ENCODE measurements at places on chromosomes 7 and 10.

DNA sequence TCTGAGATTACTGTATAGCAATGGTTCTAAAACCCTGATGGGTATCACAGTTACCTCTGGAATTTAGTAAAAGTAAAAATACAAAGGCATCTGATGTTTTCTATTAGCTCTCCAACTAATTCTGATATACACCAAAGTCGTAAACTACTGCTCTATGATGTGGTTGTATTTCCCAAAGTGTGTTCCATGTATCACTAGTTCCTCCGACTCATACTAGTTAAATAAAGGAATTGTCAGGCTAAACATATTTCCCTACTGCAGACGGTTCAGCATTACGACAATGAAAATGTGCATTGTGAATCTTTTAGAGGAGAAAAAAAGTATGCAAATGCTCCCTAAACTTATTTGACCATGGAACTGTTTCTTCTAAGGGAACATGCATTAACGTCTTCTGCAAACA lies 38.9 kb downstream of the ZNF365 start:
- DNase-seq = no peak

GRCh38 chr10:43117031-43117776 lies 21.0 kb upstream of the CSGALNACT2 start:
- DNase-seq = no peak

DNA sequence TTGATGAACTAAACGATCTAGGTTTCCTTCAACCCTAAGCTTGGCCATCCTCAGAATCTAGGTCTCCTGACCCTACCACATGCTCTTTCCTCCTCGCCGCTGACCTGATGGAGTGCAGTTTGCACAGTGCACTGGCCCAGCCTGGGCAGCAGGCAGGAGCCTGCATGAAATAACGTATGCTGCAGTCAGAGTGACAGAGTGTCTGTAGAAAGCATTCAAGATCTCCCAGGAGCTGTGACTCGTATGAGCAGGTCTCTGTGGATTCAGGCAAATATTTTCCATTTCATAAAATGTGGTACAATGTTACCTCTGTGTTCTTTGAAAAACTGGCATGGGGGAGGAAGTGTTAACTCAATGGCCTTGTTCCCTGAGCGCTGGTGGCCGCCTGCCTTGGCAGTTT lies 441.8 kb downstream of the RPS24 start:
- DNase-seq = no peak

GRCh38 chr7:22444181-22444971 lies 55.6 kb downstream of the STEAP1B start:
- no peak for DNase-seq

DNA sequence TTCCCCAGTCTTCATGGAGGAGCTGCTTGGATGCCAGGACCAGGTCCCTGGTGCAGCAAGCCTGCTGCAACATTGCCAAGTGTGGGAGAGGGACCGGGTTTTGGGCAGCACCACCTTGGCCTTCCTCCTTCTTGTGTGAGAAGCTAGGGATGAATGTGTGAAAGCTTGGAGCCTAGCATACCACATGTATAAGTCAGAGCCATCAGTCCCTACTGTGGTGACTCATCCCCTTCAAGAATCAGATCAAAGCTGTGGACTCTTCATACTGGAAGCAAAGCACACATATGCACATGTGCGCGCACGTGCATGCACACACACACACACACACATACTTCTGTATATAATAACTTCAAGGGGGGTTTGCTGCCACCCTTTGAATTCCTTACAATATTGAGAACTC lies 527.8 kb downstream of the LRMDA start:
- DNase-seq = no peak

DNA sequence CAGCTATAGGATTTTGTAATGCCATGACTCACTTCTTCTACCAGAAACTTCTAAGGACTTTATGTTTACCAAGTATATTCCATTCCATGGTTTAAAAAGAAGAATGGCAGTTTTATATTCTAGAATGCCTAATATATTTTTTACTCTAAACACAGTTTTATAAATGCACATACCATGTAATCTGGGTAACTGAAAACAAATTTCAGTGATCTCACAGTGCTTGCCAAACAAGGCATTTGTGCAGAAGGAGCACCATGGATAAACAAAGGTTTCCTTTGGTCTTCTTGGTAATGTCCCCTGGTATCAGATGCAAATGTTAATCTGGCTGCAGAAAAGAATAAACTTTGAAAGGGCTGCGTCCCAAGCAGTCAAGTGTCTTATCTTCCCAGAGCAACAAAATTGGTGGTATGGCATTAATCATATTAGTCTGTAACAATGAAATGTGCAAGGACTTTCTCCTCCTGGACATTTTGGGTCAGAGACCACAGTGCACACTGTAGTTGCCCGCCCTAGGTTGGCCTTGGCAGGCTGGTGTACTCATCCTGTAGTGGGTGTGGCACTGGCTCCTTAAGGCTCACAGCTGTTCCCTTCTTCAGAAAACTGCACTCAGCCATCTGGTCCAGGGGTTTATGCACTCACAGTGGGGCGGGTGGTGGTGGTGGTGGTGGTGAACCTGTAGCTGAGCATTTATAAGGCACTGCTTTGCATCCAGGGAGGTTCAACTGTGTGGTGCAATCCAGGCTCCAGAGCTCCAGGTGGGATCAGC lies 56.7 kb downstream of the LAMB4 start:
- no peak for DNase-seq

- no peak for DNase-seq
These were observed 217.9 kb downstream of the ADARB2 start for GRCh38 chr10:1519391-1519790.

- DNase-seq = no peak
These were observed 13.9 kb downstream of the FKBP6 start for GRCh38 chr7:73341877-73342276.

DNA sequence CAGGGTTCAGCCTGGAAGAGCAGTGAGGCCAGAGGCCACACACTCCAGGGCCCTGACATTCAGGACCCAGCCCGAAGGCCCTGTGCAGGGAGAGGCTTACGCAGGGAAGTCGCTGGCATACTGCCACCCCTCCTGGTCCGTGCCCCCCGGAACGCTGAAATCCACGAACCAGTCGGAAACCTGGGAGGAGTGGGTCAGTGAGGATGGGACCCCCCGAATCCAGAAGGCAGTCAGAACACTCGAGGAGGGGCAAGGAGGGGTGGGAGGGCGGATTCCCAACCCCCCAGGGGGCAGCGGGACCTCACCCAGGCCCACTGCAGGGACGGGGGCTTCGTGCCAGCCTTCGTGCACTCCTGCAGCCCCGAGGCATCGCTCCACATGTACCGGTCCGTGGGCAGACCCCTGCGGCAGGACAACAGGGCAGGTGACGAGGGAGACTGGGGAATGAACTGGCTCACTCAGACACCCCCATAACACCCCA lies 13.5 kb downstream of the BHLHA15 start:
- DNase-seq = no peak

- no peak for DNase-seq
These were observed 12.7 kb downstream of the RAB19 start for GRCh38 chr7:140416560-140416959.

GRCh38 chr10:1420661-1421362 lies 316.5 kb downstream of the ADARB2 start:
- no peak for DNase-seq

DNA sequence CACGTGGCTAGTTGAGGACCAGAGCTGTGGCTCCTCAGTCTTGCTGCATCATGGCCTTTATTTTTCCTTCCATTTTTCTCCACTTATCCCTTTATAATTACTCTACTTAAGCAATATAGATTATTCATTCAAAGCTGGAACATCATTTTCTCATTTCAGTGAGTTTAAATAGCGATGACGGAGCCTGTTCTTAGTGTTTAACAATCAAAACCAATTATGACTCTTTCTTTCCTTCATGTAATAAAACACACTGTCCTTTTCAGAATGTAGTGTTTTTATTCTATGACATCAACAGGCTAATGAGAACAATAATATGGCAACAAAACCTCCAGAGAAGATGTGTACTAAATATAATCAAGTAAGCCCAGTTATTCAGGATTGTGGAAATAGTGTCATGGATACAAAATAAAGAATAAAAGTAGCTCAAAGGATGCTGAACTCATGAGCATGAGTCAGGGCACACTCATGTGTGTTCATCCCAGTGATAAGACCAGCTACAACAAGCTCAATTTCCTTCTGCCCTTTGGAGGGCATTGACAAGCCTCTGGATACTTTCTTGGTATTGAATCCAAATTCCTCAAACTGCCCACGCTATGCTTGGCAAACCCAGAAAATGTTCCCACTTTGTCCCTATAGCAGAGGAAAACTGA lies 188.4 kb downstream of the CYP26A1 start:
- DNase-seq = no peak

- no peak for DNase-seq
These were observed 72.4 kb upstream of the MKLN1 start for GRCh38 chr7:131255242-131255641.

- no peak for DNase-seq
These were observed 17.1 kb upstream of the PTF1A start for GRCh38 chr10:23174977-23175512.

- no peak for DNase-seq
These were observed 117.0 kb upstream of the ARID5B start for GRCh38 chr10:61784354-61785133.

DNA sequence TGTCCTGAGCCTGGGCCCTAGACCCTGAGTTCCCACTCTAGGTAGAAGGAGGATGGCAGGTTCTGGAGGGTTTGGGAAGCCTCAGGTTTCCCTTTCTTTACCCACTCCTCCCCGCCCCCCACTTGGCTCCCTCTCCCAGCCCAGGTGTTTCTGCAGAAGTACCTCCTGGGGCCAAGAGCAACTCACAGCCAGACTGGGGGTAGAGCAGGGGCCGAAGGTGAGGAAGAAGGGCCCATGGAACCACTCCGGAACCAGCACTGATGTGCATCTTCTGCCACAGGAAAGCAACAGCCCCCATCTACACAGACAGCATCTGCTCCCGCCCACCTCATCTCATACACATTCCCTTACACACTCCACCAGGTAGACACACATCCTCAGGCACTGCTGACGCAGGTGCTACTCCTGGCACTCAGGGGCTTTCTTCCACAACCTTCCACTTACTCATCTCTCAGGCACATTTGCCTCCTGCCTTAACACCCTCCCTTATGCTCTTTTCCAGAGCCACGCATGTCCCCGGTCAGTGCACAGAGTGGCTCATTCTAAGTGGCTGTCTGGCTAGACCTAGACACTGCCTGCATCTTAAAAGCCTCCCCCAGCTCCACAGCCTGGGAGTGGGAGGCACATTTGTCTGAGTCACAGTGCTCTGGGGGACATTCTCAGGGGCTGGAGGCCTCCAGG lies 1.8 kb downstream of the EPHB6 start:
- no peak for DNase-seq

GRCh38 chr10:18795549-18795948 lies 136.3 kb downstream of the ARL5B start:
- no peak for DNase-seq

DNA sequence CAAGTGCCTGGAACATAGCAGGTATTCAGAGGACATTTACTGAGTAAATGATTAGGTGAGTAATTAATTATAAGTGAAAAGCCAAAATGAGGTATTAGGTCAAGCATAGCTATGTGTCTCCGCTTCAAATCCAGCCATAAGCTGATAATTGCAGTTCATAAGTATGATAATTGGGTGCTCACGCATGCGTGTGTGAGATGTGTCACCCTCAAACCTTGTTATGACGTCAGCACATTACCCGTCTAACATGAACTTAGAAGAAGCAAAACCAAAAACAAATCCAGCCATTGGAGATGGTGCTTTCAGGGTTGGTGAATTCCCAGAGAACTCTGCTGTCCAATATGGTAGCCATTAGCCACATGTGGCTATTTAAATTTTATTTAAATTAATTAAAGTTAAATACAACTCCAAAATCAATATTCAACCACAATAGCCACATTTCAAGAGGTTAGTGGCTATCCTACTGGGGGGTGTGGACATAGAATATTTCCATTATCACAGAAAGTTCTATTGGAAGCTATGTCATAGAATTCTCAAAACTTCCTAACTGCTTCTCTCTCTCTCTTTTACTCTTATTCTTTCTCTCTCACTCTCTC lies at the start of gene CPA5:
Gene CPA5 (plus strand): TSS at position 546 of the 596 bp plus-strand sequence. CDS start 1,670 bp downstream, outside the sequence.
- DNase-seq = no peak

DNA sequence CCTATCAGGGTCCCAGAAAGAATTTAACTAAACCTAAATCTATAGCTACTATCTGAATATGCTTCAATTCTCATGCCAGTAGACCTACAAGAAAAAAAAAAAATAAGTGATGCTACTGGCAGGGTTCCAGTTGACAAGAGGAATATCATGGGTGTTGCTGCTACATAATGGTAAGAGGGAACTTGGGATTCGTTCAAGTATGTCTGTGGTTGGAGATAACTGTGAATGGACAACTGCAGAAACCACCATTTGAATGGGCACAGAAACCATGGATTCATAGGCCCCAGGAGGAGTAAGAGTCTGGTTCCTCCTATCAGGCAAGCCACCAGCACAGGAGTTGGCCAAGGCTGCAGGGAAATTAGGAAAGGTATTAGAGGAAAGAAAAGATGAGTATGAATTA lies 287.6 kb upstream of the HGF start:
- DNase-seq = no peak

- no peak for DNase-seq
These were observed 511.0 kb upstream of the PCDH15 start for GRCh38 chr10:55311848-55312635.

- DNase-seq = no peak
These were observed at the start of gene CAMK2G for GRCh38 chr10:73874267-73875138. Gene CAMK2G (minus strand): TSS chr10:73874555. CDS start chr10:73874461, 94 bp downstream.

DNA sequence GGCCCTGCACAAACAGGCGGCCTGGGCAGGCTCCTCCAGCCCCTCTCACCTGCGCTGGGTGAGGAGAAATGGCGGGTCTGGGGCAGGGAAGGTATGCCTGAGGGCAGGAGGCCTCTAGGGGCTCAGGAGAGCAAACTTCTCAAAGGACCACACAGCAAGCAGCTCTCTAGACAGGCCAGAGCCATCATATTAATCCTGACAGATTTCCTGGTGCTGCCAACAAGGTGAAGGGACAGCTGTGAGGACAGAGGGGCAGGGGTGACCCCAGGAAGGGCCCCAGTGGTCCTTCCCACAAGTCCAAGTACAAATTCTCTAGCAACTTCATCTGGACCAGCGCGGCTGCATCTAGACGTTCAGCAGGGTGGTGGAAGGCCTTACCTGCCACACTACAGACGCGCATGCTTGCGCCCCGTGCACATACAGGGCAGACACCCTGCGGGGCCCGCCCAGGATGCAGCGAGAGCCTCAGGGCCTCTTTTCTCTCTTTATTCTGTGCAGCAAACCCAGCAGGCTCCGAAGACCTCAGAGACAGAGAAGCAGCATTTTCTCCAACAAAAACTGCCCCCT lies 62.1 kb downstream of the ZRANB1 start:
- DNase-seq = no peak

DNA sequence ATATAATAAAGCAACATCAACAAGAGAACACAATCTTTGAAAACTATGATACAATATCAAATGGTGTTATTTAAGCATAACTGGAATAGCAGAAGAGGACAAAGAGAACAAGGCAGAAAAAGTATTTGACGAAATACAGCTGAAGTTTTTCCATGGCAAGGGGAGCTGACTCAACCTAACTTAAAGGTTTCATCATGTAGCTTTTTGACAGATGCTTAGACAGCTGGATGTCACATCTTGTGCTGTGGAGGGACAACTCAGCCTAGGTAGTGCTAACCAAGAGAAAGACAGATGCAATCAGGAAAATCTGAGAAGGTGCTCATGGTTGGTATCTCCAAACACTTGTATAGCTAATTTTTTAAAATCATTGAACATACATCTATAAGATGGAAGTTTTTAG lies 208.2 kb downstream of the TFEC start:
- no peak for DNase-seq

- no peak for DNase-seq
These were observed 49.9 kb upstream of the UCN3 start for GRCh38 chr10:5314840-5315239.
